ENCODE measurements at places on chromosomes 7 and 10.
A peak's percentile ranks its signal among the peaks of the same experiment; 100 is the strongest.

DNA sequence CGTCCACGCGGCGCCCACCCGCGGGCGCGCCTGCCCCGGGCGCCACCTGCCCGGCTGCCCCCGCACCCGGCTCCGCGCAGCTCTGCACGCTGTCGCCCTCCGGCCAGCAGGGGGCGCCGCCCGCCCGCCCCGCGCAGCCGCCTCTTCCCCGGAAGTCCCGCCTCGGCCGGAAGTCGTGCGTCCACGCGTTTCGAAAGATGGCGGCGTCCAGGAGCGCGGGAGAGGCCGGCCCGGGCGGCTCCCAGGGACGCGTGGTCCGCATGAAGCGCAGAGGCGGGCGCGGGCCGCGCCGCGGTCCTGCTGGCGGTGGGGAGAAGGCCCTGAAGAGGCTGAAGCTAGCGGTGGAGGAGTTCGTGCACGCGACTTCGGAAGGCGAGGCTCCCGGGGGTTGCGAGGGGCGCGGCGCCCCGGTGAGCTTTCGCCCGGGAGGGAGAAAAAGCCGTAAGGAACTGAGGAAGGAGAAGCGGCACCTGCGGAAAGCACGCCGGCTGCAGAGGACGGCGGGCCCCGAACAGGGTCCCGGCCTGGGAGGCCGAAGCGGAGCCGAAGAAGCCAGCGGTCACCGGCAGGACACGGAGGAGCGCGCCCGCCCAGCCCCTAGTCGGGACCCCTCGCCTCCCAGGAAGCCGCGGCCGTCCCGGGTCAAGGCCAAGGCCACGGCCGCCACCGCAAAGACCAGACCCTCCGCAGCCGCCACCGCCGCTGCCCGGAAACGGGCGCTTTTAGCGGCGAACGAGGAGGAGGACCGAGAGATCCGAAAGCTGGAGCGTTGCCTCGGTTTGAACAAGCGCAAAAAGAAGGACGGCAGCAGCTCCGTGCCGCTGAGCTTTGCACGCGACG lies at the start of gene NOM1:
TSS of gene NOM1 (plus strand) at position 172 of the 840 bp plus-strand sequence. CDS start at position 198, 26 bp downstream.
- DNase-seq: peak; percentile 88

DNA sequence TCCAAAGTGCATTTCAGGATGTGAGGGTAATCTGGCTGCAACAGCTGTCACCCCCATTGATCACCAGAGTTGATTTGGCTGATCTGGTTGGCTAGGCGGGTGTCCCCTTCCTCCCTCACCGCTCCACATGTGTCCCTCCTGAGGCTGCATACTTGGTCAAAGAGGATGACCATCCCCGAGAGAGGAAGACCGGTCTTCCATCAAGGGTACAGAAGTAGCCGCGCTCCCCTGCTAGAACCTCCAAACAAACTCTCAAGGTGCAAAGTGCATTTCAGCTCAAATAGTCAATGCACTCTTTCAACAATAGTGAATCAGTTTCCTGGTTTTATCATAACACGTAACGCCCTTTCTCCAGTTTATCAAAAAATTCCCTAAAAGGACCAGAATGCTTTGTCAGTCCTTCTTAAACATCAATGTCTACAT lies 44.6 kb downstream of the CARD11 start:
- DNase-seq: no peak

DNA sequence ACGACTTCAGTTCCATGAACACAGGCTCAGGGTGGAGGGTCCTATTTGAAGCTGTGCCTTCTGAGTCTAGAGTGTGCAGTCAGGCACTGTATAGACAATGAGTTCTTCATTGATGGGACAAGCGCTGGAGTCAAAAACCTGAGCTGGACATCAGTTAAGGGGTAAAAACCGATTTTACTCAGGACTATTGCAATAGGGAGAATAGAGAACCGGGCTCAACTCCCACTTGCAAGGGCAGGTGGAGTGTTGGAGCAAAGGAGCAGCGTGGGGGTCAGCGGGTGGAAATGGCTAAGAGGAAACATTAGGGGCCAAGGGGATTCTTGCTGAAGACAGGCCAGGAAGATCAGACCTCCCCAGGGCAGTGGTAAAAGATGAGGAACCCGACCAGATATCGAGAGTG lies 28.5 kb downstream of the PRLHR start:
- no peak for DNase-seq

GRCh38 chr7:37052705-37053104 lies 328.4 kb upstream of the AOAH start:
- peak; percentile 70 for DNase-seq

DNA sequence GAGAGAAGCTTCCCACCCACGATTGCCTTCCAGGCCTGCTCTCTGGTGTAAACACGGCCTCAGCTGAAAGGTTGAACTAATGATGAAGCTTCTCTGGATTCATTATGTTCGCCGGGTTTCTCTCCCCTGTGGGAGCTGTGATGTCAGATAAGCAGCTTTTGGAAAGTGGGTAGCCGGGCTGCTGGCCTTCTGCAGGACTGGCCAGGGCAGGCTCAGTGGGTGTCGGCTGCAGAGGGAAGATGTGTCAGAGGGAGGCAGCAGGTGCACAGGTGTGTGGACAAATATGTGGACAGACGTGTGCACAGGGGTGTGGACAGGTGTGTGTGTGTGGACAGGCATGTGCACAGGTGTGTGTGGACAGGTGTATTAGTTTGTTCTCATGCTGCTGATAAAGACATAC lies 28.5 kb upstream of the PSMG3 start:
- no peak for DNase-seq

DNA sequence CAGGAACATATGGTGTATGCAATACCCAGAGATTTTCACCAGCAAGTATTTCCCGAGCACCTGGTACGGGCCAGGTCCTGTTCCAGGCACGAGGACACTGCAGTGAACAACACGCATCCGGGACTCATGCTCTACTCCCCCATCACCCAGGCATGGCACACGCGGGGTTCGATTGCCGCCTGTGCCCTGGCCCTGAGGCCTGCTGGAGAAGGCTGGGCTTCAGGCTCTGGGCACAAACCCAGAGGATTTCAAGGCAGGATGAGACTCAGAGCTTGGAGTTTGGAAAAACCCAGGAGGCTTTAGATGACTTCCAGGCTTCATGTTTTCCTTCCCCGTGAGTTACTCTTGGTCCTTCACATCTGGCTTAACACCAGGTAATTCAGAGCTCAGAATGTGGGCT lies 143.5 kb downstream of the NEURL1 start:
- no peak for DNase-seq

DNA sequence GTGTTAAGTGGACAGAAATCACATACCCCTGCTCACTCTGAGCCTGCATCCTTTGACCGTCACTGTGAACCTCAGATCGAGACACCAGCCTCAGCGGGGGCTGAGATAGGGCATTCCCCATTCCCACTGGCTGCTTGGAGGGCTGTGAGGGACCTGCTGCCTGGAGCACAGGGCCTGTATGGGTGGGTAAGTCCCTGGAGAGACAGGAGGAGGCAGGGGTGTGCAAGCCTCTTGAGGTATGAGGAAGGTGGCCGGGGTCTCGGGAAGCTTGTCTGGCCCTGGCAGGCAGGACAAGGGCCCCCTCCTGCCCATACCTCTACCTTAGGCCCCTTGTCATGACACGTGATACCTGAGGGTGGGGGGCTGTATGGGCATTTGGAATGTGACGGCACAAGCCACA lies 187.4 kb downstream of the MGMT start:
- no peak for DNase-seq

GRCh38 chr10:106226142-106226541 lies 938.4 kb downstream of the SORCS1 start:
- DNase-seq: no peak

DNA sequence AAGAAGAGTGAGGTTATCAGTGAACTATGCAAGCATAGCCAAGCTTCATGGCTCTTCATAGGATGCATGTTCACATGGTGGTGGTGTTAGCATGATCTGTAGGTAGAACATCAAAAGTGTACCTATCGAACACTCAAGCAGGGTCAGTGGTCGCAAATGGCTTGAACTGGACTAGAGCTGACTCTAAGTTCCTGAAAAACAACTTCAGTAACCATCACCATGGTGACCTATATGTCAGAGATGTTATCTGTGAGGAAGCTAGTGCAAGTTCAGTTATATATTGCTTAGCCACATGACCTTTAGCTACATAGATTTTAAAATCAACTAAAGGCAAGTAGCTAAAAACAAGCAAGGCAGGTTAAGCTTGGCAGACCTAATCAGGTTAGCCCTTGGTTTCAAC lies 163.1 kb upstream of the AGR3 start:
- no peak for DNase-seq

DNA sequence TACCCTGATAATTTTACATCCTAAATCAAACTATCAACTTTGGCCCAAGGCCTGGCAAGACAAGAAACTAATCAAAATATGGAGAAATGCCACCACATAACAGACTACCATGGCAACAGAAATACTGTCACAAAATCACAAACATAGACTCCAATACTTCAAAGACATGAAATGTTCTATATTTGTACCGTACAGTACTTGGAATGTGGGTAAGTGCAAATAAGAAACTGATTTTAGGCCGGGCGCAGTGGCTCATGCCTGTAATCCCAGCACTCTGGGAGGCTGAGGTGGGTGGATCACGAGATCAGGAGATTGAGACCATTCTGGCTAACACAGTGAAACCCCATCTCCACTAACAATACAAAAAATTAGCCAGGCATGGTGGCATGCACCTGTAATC lies 9.2 kb downstream of the TNPO3 start:
- no peak for DNase-seq

DNA sequence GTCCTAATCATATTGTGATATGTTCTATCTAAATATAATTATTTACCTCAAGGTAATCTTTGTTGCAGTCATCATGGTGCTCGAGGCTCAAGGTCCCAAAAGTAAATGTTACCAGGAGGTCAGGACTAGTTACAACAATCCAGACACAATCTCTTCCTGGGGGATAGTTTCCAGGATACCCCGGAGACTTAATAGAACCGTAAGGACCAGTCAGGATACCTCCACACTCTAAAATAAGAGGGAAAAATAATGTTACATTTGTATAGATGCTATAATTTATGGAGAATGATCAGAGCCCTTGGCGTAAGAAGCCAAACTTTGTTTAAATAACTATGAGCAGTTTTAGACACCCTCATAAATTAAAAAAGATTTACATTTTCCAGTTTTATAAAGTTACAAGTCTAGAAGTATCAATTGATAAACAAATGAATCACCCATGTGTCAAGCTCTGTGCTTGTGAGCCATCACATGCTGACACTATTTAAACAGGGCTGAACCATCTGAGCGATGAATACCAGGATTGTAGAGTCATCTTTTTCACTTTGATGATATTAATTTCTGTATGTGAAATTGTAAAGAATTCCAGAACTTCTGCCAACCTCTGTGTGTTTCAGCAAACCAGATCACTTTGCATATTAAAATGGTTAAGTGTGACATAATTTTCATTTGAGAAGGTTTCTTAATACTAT lies 41.3 kb downstream of the CUBN start:
- peak; percentile 90 for DNase-seq

GRCh38 chr10:107546284-107546683 lies 381.8 kb upstream of the SORCS1 start:
- peak; percentile 93 for DNase-seq

GRCh38 chr10:74111799-74112198 lies 38.8 kb downstream of the AP3M1 start:
- no peak for DNase-seq

- no peak for DNase-seq
Observed at GRCh38 chr7:114879554-114879953, 42.3 kb upstream of the MDFIC start.

- peak; percentile 27 for DNase-seq
Observed at GRCh38 chr10:5349362-5349761, 15.4 kb upstream of the UCN3 start.

DNA sequence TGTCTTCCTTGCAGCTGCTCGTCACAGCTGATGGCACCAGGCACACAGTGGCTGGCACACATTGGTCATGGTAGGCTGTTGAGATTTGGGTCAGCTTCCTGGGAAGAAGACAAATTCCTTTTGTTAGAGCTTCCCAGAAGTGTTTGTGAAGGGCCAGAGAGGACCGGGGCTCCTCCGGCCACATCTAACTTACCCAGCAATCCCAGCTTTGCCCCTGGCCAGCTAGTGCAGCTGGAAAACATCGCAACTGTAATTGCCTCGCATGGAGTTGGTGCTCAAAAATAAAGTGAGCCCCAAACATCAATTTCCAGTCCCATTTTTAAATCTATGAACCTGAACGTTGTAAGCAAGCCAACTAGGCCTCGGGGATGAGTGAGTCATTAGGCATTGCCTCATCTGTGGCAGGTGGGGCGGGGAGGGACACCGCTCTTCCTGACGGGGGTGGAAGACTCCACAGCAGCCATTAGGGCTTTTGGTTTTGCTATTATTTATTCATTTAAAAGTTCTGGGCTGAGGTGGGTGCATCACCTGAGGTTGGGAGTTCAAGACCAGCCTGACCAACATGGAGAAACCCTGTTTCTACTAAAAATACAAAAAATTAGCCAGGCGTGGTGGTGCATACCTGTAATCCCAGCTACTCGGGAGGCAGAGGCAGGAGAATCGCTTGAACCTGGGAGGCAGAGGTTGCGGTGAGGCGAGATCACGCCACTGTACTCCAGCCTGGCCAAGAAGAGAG lies 12.4 kb downstream of the CPA5 start:
- peak; percentile 97 for DNase-seq

DNA sequence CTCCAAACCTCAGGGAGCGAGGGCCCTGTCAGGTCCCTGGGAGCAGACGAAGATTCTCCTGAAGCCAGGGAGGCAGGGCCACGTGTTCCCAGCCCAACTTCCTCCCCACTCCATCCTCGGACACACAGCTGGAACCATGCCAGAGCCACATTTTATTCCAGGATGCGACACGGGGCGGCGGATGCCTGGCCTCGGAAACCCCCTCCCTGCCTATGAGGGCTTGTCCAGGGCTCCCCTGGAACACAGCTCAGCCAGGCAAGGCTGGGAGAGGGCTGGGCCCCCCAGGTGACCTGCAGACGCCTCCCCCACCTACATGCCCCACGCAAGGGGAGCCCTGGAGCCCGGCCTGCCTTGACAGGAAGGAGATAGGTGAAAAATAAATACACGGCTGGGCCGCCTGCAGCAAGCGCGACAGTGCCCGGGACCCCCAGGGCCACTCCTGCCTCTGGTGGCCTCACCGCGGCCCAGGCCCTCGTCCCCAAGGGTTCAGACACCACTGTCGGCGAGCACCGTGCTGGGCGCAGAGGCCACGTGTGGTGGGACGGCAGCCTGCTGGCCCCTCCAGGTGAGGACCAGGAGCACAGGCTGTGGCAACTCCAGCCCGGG lies 21.5 kb downstream of the GET4 start:
- no peak for DNase-seq

- DNase-seq: no peak
Observed at GRCh38 chr10:3887404-3887803, 102.4 kb upstream of the KLF6 start.

DNA sequence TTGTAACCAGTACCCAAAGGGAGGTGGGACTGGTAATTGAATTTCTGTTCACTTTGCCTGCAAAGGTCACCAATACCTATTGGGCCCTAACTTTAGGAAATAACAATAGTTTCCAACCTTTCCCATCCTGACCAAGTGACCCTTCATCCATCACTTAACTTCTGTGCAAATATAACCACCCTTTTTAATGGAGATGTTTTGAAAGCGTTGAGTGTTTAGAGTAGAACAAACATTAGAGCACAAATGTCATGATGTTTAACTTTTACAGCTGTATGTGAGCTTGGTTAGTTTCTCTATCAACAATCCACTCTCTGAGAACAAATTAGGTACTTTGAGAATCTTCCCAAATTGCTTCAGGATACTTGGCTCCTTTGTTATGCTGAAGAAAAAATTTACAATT lies 66.4 kb downstream of the MET start:
- no peak for DNase-seq

GRCh38 chr10:86247073-86247472 lies 119.5 kb downstream of the GRID1 start:
- DNase-seq: no peak

Measured in epithelial cell of esophagus (primary cell).